ENCODE measurements at places on chromosomes 5 and 9. TPM values are rescaled to one million over a fixed set of nuclear protein-coding genes. Genes with fewer than 3 reads are reported as not detected.
A peak's percentile ranks its signal among the peaks of the same experiment; 100 is the strongest.

DBH gene
- 0.08 TPM for total RNA-seq

JAKMIP2 gene
- 4.4 TPM for total RNA-seq

DNA sequence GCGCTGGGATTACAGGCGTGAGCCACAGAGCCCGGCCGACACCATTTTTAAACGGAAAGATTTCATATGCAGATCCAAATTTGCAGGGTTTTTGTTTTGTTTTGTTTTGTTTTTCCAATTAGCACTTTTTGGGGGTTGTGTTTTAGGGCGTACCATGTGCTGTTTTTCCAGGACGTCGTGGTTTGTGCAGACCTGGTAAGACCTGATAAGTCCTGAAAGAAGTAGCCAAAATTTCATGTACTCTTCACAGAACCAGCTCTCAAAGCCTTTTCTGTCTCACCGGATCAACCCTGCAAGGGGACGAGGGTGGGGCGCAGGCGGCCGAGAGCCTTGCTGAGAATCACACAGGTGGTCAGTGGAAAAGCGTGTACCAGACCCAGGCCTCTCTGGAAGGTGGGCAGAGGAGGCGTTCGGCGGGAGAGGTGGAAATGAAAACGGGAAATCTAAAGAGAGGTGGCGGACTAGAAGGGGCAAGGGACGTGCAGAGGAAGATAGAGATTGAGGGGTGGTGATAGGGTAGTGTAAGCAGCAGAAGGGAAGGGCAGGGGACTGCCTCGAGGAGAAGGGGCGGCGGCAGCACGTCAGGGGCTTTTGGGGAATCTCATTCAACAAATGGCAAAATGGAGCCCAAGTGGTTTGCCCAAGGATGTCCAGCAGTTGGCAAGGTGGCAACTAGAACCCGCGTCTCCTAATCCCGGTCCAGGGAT, 1.1 kb upstream of the FAF2 start:
- peak; percentile 20 for DNase-seq

DNA sequence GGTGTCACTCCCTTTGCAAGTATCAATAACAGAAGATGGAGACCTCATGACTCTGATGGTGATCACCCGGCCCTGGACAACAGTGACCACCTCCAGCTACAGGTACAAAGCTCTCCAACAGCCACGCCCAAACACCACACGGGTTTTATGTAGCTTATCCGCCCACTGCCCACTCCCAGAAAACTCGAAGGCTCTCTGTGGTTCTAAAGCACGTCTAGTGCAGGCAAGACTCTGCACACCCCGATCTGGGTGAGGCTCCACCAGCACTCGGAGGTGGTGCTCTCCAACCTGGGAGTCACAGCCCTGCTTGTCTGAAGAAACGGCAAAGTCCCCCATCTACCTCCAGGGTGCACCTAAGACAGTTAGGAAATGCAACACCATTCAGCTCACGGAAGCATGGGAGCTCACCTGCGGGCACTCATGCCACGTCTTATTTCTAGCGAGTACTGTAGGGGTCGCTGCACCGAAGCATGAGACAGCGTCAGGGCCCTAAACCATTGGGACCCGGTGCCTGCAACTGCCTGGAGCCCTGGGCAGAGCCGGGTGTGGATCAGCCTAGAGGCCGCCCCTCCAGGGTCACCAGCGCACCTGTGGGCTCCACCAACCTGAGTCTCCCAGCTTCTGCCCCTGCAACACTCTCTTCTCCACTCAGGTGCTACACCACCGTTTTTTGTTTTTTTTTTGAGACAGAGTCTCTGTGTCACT, 58.1 kb upstream of the ZNF354A start:
- no peak for DNase-seq

SYNPO gene
- total RNA-seq, result 80.4 TPM

DNA sequence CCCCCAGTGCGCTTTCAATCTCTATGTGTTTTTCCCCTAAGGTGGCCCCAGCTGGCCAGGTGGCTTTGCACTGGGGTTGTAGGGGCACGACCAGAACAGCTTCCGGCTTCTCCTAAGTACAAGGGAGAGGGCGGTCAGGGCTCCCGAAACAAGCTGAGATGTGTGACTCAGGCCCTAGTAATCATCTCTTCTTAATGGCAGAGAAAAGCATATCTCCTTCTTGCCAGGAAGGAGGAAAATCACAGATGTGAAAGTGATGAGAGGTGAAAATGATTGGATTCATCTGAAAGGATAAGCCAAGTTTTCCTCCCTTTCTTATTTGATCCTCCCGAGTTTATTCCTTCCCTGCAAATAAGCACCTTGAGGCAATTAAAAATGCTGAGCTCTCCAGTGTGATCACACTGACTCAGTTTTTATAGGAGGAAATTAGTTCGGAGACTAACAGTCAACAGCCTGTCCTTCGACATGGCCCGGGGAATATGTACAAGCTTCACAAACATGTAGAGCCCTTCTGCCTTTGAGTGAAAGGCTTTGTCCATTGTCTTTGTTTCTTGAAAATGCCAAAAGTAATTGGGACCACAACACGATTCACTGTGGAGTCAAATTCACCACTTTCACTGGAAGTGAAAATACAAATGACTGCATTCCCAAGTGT, 514.8 kb downstream of the PSAT1 start:
- DNase-seq, result no peak

RLN2 gene
- 0.55 TPM for total RNA-seq

- DNase-seq, result peak; percentile 20
These were observed 405.5 kb downstream of the PDE4D start for GRCh38 chr5:59487772-59488729.

SPATA31C1 gene
- total RNA-seq, result not detected
